ENCODE measurements at places on chromosomes 1 and 21. TPM values are rescaled to one million over a fixed set of nuclear protein-coding genes. Genes with fewer than 3 reads are reported as not detected.

- no peak for DNase-seq
Measured at GRCh38 chr1:207747627-207748492, 4.0 kb upstream of the CD46 start.

- no peak for DNase-seq
Measured at GRCh38 chr1:240687820-240688219, 75.9 kb upstream of the GREM2 start.

DNA sequence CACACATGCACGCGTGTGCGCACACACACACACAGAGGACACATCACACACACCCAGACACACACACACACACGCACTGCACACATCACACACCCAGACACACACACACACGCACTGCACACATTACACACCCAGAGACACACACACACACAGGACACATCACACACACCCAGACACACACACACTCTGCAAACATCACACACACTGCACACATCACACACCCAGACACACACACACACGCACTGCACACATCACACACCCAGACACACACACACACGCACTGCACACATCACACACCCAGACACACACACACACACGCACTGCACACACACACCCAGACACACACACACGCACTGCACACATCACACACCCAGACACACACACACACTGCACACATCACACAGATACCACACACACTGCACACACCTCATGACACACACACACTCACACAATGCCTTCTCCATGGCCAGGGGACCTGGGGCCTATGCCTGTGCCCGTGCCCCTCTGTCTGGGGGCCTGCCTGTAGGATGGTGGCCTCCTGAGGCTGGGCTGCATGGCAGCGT lies 24.4 kb downstream of the CRYAA start:
- no peak for DNase-seq

DNA sequence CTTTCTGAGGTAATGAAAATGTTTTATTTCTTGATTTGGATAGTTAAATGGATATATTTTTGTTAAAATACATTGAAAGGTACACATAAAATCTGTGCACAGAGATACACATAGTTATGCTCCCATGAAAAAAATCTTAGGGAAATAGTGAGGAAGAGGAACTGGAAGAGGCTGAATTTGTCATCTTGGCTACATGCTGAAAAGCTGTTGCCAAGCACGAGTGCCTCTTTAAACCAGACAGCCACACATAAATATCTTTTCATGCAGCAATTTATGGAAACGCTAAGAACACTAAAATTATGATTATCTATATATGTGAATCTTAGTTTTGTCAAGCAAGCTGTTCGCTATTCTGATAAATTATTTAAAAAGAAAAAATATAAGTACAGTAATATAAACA lies 12.8 kb upstream of the ADAR start:
- no peak for DNase-seq

- no peak for DNase-seq
Measured at GRCh38 chr1:242886137-242886536, 361.6 kb upstream of the PLD5 start.

DNA sequence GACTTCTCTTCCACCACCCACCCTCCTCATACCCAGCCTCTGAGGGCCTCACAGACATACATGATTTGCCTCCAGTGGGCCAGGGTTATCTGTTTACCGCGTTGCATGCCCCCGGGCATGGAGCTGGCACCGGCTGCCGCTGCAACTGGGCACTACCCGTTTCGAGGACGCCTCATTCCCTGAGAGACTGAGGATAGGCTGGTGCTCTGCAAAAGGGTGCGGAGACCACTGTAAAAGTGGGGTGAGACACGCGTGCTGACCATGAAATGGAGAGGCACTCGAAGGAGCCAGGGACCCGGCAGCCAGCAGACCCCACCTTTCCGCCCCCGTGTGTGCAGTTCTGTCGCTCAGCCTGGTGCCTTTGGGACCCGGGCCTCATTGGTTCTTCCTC lies 20.6 kb downstream of the TP73 start:
- no peak for DNase-seq

GRCh38 chr1:116680752-116681151 lies 13.2 kb upstream of the IGSF3 start:
- no peak for DNase-seq

DNA sequence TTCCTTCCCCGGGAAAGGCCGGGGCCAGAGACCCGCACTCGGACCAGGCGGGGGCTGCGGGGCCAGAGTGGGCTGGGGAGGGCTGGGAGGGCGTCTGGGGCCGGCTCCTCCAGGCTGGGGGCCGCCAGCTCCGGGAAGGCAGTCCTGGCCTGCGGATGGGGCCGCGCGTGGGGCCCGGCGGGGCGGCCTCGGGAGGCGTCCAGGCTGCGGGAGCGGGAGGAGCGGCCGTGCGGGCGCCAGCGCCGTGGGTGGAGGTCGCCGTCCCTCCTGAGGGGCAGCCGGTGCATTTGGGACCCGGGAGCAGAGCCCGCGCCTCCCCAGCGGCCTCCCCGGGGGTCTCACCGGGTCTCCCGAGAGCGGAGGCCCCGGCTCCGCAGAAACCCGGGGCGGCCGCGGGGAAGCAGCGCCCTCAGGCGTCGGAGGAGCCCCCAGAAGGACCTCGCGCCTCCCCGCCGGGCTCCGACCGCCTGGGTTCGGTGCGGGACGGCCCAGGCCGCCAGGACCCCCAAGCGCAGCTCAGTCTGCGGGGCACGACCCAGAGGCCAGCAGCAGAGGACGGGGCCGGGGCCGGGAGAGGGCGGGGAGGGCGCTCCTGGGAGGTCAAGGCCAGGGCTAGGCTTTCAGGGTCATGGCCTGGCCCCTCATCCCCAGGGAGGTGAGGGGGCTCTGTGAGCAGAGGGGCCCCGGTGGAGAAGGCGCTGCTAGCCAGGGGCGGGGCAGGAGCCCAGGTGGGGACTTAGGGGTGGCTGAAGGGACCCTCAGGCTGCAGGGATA lies 7.2 kb upstream of the SLX9 start:
- DNase-seq: no peak

GRCh38 chr1:68162761-68163160 lies 69.6 kb downstream of the WLS start:
- no peak for DNase-seq

The MROH9 gene
- total RNA-seq: not detected

Measured in suprapubic skin (tissue), 4 donors.